Cerebellar cortex (tissue), 1 donor: ENCODE measurements at places on chromosomes 2 and 18.
A peak's percentile ranks its signal among the peaks of the same experiment; 100 is the strongest.

DNA sequence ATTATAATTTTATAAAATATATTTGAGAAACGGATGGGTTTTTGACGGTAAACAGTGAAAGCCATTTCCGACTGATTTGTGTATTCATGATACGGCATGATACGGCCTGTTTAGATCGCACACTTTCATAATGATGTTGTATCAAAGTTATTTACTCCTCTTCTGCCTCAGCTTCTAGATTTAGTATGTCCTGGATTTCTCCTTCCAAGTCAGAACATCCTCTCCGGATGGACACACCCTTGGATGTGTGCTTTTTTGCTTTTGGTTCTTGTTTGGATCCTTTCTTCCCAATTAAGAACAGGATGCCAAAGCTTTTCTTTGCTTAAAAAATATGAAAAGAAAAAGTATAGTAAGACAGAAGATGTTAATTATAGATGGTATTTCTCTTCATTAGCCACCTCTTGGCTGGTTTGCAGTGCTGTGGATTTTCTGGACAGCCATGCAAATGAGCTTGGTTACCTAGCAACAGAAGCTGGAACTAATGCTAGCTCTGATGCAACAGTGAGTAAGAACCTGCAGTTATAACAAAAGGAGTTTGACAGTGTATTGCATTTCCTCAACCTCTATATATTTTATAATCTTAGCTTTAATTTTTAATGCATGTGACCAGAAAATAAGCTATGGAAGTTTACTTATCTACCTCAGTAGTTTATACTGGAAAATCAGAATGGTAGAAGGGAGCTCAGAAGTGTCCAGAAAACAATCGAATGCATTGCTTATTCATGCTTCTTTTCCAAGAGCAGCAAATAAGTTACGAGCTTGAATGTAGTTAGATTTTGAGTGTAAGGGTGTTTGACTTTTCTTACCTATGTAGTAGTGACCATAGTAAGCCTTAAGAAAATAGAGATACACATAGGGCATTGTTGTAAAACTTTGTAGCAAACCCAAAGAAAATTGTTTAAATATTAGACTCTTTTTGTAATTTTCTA lies 27.9 kb downstream of the RMND5A start:
- peak; percentile 81 for DNase-seq

GRCh38 chr18:35055105-35055504 lies 13.9 kb downstream of the MAPRE2 start:
- no peak for DNase-seq

DNA sequence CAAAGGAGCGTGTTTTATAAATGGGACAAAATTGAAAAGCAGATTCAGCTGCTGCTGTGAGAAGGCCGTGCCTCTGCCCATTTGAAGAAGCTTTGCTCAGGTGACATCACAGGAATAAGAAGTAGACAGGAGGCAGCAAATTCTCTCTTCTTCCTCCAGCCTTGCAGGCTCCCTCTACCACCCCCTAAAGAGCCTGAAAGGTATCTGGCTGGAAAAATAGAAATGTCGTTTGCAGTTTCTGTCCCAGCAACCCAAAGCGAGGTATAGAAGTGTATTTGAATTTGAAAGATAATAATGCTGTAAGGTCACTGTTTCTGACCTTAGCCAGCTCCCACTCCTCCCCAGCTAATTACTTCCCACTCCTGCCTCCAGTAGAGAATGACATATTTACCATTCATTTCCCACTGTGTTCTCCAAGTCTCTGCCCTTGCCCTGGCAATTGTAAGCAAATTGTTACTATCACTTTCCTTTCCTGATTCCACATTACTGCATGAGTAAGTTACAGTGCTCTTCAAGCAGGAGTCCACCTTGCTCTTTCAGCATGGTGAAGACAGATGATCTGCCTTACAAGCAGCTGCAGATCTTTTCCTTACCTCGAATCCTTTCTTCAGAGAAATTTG lies 56.8 kb upstream of the RASGRP3 start:
- DNase-seq: no peak

DNA sequence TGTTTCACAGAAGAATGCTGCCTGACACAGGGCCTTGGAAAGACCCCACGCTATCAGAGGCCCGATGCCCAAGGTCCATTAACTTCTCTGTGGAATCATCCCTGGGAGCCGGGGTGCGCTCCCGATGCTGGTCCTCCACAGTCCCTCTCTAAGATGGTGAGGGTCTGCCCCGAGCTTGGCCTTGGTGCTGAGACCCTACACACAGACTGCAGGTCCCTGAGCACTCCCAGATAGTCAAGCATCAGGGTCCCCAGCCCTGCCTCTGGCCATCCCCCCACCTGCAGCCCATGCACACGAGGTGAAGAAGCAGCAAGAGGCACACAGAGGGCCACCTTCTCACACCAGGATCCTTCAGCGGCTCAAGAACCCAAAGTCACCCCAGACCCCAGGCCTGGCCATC lies 263.3 kb downstream of the MYCN start:
- DNase-seq: no peak

DNA sequence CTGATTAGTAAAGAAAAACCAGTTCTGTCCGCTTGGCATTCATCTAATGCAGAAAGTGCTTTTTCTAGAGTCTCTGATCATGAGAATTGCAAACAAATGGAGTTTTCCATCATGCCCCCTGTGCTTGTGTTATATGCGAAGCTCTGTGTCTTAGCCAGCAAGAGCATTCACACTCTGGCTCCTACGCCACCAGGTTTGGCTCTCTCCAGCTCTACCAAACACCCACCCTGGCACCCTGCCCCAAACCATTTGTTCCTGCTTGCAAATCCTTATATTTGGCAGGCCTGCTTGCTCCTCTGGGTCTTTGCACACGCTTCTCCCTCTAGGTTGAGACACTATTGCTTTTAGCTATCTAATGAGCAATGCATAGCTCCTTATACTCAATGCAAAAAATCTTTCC lies 204.1 kb upstream of the CYRIA start:
- peak; percentile 93 for DNase-seq

DNA sequence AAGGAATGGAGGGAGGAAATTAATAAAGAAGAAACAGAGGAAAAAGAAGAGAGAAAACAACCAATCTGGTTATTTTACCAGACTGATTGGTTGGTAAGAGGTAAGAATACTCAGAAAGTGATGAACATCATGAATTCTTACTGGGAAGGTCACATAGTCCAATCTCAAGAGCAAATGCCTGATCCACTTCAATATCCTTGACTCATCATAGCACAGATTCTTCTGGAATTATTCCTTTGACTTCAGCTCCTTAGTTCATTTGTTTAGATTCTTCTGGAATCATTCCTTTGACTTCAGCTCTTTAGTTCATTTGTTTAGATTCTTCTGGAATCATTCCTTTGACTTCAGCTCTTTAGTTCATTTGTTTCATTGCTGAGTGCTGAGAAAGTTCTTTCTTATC lies 2030.6 kb upstream of the CELF4 start:
- no peak for DNase-seq

- DNase-seq: peak; percentile 80
Measured at GRCh38 chr2:100230754-100231153, 88.4 kb upstream of the AFF3 start.

- DNase-seq: no peak
Measured at GRCh38 chr2:42438685-42439084, 55.1 kb downstream of the KCNG3 start.

- DNase-seq: no peak
Measured at GRCh38 chr2:25251422-25252273, 83.3 kb upstream of the POMC start.
